CD4-positive, alpha-beta T cell treated with Interleukin-6 for 4 hours (primary cell): ENCODE measurements at places on chromosomes 7 and 10.

DNA sequence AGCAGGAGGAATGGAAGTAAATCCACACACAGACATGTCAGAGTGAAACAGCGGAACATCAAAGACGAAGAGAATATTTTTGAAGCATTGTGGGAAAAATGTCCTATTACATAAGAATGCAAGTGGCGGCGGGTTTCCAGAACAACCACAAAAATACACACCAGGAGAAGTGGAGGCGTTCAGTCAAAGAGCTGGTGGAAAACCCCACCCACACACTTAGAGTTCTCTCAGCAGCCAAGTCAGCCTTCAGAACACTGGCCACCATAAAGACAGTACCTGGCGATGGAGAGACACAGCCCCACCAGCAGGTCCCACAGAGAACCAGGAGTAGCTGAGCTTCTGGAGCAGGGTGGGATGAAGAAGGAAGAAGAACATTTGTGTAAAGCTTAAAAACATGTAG lies 23.7 kb downstream of the NKX6-2 start:
- DNase-seq: no peak

GRCh38 chr10:17497446-17498030 lies 43.1 kb upstream of the ST8SIA6 start:
- no peak for DNase-seq

DNA sequence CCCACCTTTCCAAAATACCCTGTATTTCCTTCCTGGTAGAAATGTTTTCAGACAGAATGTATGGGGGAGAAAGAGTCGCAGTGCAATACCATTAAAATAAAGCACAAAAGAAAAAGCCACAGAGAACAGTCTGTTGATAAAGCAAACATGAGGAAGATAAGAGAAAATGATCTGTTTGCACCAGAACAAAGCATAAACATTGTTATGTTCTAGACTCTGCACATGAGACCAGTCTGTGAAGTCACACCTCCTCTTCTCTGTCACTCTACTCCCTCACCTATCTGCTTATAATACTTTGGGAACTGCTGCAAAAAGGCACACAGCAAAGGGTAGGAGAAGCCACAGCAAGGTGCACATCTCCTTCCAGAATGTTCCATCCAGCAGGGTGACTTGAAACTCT lies 67.2 kb upstream of the LRGUK start:
- no peak for DNase-seq

DNA sequence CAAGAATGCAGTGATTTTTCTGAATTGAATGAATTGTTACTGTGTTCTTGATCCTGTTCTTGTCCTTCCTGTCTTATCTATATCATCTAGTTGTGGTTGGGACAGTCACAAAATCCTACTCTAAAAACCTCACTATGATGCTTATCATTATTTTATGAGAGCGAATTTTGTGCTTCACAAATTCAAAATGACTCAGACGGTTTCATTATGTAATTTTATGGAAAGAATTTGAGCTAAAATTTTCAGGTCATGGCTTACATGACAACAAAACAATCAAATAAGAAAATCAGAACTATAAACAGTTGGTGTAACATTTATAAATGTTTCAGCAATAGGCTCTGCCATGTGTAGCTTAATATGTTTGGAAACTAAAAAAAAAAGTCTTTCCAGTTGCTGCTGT lies 6.9 kb downstream of the PRKAR2B start:
- no peak for DNase-seq

GRCh38 chr10:127948791-127949190 lies 41.9 kb downstream of the PTPRE start:
- no peak for DNase-seq

- DNase-seq: no peak
Measured at GRCh38 chr7:6243168-6243567, 29.3 kb downstream of the CYTH3 start.

DNA sequence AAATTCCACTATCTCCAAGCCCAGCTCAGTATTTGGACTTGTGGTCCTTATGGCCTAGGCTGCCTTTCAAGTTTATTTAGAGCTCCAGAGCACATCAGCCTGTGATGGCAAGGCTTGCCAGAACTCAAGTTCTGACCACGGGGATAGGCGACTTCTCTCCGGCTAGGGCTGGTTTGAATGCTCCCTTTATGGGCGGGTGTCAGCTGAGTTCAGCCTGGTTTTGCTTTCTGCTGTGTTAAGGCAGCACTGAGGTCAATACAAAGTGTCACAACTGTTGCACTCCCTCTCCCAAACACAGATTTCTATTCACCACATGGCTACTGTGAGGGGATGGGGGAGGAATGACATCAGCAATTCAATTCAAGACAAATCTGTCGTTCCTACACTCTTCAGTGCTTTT lies 318.1 kb upstream of the MYO3A start:
- no peak for DNase-seq
